CD4-positive, alpha-beta T cell (primary cell): ENCODE measurements at places on chromosomes 6 and 20. TPM values are rescaled to one million over a fixed set of nuclear protein-coding genes. Genes with fewer than 3 reads are reported as not detected.

DNA sequence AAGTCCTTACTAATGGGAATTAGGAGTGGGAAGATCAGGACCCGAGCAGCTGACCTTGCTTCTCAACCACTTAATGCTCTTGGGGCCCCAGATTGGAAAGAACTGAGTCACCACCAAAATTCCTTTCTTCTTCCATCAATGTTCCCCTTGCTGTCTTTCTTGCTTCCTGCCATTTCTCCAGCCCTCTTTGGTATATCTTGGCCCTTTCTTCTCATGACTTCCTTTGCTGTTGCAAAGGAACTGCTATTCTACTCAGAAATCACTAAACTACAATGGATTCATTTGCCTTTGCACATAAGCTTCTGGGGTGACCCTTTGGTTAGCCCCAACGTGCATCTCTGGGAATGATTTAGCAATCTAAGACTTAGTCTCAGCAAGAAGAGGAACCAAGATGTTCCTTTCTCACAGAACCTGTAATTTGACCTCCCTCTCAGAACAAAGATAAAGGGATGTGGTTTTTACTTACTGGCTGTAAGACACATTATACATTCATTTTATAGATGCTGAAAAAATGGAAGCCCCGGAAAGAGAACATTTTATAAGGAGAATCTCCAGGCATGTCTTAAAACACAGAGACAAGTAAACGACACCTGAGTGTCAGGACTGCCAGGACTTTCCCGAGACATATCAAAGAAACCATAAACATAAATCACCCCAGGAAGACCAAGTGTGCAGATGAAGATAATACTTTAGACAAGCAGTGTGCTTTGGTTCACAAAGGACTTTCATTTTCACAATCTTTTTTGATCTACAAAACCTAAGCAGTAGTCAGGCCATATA lies 99.0 kb upstream of the TNFAIP3 start:
- peak; percentile 49 for DNase-seq

DNA sequence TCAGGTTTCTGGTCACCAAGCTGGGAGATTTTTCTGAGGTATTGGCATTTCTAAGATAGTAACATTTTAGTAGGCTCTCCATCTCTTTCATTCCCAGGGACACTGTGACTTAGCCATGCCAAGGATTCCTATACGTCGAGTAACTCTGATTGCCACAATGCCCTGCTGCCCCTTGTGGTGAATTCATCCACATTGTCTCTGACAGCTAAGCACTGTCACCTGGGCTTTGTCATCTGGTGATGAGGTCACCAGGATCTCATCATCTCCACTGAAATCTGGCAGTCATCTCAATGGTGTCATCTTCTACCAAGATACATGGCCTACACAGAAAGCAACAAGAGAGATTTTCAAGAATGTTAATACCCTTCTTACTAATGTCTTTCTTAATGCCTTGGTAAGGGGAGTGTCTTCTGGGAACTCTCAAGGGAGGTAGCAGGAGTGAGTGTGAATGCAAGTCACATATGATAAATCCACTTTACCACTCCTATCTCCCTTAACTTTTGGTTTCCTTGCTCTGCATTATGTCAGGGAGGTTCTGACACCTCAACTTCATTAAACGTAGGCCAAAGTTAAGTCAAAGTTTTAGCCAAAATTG lies 246.7 kb downstream of the CD109 start:
- no peak for DNase-seq

DNA sequence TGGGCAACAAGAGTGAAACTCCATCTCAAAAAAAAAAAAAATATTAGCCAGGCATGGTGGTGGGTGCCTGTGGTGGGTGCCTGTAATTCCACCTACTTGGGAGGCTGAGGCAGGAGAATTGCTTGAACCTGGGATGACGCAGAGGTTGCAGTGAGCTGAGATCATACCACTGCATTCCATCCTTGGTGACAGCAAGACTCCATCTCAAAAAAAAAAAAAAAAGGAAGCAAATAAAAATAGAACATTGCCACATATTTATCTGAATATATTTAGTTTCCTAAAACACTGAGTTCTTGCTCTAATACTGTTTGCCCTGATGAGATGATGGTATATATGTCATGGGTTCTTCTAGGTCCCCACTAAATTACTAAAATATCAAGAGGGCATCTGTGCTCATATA lies 28.4 kb downstream of the CASP8AP2 start:
- DNase-seq: no peak

- DNase-seq: no peak
Observed at GRCh38 chr20:58709013-58709702, 16.6 kb downstream of the NPEPL1 start.

- no peak for DNase-seq
Observed at GRCh38 chr6:11460001-11460668, 77.4 kb upstream of the TMEM170B start.

DNA sequence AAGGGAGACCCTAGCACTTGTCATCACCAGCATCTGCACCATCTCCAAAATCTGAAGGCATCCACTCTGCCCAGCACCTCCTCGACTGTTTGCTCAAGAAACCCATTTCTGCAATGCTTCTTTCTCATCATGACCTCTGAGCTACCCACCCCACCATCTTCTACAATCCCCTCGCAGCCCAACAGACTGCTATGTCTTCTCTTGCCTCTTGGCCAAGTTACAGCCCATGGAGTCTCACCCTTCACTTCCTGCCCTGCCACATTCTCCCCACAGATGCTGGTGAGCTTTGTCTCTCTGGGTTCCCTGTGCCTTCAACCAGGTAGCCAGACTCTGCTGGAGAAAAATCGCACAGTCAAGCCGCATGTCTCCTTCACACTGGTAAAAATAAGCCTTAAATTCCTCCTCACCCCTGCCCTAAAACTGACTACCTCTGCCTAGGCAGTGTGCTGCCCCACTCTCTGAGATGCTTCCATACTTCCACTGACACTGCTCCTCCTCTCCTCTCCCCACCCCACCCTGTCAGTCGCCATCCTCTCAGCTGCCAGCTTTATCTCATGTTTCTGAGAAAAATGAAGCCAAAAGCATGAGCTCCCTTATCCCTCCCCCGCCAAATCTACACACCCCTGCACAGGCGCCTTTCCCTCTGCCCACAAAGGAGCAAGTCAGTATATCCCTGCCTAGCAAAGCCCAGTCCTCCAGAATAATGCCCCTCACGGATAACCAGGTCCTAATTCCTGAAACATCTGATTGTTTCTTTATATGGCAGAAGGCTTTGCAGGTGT lies 2.3 kb upstream of the TXNDC5 start:
- DNase-seq: no peak

Gene GNRH2
- not detected for total RNA-seq

DNA sequence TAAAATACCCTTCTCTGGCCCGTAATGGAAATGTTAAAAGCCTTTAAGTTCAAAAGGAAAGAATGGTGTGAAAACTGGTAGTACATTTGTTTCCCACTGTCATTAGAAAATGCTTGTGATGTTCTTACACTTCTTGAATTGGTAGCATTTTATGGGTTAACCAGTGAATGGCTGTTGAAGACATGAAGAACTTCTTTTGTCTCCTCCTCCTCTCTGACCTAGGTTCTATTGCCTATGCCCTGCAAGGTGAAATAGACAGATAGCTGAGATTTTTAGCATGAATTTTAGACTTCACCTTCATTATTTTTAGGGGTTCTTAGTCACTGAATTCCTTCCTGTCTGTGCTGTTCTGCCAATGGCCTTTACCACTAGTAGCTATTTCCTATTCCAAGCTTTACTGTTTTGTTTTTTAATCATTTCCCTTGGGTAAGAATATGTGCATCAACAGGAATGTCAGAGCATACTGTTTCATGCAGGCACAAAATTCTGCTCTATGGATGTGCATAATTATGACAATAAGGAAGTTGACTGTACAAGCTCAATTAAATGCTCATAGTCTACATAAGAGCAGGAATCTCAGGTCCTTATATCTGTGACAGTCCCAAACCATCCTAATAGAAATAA lies 4.9 kb downstream of the TNFAIP3 start:
- DNase-seq: no peak

DNA sequence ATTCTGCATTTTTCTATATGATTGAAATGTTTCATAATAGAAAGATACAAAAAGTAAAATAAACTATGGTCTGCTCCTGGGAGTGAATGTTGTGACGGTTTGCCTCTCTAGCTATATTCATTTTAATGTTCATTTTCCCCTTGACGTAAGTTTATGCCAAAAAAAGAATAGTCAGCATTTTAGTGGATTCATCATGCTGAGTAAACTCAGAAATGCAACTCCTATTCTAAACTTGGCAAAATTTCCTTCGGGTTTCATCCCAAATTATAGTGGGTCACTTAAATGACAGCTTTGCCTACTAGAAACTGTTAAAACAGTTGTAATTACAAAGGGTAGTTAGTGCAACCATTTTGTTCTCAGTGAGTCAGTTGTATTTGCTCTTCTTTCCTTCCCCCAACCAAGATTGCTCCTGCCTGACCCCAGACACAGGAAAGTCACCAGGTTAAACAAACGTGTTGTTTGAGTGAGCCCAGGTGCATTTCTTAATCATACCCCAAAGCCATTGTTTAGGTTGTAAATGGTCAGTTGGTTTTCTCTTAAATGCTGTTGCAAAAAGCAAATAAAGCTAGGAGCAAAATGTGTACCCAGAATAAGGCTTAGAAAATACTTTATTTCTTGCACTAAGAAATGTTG lies 482.3 kb upstream of the SOX4 start:
- DNase-seq: no peak

DNA sequence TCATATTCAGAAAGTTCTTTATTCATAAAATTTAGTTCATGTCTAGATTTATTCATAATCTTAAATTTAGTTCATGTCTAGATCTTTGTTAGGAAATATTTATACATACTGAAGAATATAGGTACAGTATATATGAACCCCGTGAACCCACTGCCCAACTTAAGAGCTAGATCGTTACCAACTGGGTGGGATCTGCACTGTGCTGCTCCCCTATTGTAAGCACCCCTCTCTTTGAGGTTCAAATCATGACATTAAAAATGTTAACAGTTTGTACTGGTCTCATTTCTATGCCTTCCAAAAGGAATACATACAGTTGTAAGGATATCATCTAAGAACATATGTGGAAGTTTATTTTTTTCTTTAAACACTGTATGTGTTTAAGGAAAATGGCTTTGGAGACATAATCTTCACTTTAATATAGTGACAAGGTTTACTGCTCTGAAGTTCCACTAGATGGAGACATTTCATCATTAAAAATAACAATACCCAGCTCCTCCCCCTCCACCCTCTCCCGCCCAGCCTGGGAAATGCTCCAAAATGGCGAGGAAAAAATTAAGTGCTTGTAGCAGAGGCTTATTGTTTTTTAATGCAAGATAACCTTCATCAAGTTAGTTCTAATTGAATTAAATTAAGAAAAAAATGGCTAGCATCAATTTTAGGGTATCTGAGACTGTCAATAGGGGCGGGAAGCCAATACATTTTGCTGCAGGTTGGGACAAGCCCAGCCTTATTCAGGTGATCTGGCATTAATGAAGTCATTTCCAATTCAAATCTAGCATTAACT lies 104.1 kb upstream of the TRAF3IP2 start:
- DNase-seq: peak; percentile 47

- DNase-seq: no peak
Observed at GRCh38 chr6:33926451-33926850, 122.6 kb upstream of the MLN start.

GRCh38 chr6:104606361-104606760 lies 253.4 kb downstream of the HACE1 start:
- DNase-seq: no peak

- DNase-seq: no peak
Observed at GRCh38 chr20:63256954-63257353, 2.7 kb upstream of the NKAIN4 start.

DNA sequence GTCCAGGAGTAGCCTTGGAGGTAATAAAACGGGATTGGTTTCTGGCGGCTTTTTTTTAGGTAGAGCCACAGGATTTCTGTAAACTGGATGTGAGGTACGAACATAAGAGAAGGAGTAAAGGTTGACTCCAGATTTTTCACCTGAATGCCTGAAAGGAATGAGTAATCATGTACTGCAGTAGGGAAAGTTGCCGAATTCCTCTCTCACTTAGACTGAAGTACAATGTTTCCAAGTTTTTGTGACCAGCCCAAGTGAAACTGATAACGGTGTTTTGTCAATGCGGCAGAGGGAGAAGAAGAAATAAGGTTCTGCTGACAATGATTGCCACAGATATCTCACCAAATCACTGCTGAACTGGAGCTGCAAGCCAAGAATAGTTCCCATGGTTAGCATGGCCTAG lies 75.0 kb downstream of the VTA1 start:
- no peak for DNase-seq

Gene PSORS1C1
- total RNA-seq: not detected

GRCh38 chr6:131383421-131384411 lies 189.3 kb upstream of the ARG1 start:
- DNase-seq: no peak

Gene GRIK2
- total RNA-seq: not detected

- DNase-seq: no peak
Observed at GRCh38 chr6:105330913-105331312, 72.0 kb downstream of the PREP start.

Gene FKBP1A
- total RNA-seq: 45.4 TPM

- no peak for DNase-seq
Observed at GRCh38 chr20:46701057-46701456, 8.4 kb upstream of the SLC2A10 start.

GRCh38 chr6:170025341-170025911 lies 265.5 kb downstream of the DLL1 start:
- no peak for DNase-seq

DNA sequence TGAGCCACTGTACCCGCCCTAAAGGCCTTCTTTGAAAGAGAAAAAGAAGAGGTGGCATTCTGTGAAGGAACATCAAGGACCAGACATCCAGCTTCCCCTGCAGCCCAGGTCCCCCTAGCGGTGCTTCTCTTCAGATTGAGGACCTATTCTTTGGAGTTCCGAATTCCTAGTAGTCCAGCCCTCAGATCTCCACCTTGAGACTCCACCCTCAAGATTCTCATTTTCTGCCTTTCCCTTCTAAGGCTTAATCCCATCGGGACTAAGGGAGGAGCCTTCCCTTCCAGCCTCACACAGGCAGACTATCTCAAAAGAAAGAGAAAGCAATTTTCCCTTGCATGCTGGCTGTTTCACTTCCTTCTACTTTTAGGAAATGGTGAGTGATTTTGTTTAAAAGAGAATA lies 32.5 kb downstream of the MUC22 start:
- no peak for DNase-seq

- no peak for DNase-seq
Observed at GRCh38 chr20:8223091-8223870, 91.2 kb downstream of the PLCB1 start.

Gene PLCB1
- total RNA-seq: 3.8 TPM

- DNase-seq: no peak
Observed at GRCh38 chr6:18347866-18348265, 39.3 kb upstream of the RNF144B start.

DNA sequence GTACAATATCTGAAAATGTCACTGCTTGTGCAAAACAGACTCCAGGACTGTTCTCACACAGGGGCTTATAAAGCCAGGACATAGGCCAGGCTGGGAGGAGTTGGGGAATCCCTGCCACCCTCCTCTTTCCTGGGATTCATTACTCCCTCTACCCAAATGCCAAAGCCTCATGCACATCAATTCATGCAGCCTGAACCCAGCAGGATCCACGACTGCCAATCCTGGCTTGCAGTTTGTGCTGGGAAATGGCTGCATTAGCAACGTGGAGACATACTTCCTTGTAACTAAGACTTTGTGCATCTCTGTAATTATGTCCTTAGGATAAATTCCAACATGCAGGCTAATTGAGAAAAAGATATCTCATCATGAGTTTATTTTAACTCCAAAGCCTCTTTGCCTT lies 143.8 kb downstream of the SYCP2 start:
- no peak for DNase-seq

Gene DCDC2
- not detected for total RNA-seq
